ENCODE measurements at places on chromosomes 7 and 10.

DNA sequence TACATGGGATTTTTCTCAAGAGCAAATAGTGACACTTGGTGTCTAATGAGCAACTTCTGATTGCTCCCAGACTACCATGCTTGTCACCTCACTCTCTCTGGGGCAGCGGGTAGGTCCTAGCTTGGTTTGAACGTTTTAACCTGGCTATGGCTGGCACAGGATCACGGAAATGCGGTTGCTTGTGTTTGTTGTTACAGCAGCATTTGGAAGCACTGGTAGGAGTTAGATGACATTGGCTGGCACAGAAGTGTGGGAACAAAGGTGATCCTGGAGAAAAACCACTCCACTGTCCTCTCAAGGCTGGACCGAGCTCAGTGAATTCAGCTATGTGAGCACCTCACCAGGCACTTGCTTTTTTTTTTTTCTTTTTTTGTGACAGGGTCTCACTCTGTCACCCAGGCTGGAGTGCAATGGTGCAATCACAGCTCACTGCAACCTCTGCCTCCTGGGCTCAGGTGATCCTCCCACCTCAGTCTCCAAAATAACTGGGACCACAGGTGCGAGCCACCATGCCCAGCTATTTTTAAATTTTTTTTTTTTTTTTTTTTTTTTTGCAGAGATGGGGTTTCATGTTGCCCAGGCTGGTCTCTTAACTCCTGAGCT lies 3.5 kb upstream of the PFKFB3 start:
- DNase-seq, result no peak

GRCh38 chr10:24561453-24561852 lies 162.2 kb downstream of the ARHGAP21 start:
- DNase-seq, result no peak

DNA sequence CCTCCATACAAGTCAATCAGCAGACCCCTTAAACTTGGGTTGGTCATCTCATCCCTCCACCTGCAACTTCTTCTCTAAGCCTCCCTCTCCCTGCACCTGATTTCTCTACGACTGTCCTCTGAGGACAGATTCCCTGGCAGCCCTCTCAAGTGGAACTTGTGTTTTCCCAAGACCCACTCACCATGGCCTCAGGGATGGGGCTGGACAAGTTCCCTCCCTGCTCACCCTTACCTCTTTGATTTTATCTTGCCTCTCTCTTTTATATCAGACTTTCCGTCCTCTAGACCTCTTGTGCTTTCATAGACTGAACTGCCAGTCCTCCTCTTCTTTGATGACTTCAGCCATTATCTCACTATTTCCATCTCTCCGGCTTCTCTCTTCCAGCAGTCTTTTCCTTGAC lies 46.2 kb upstream of the ARL4A start:
- DNase-seq, result no peak

DNA sequence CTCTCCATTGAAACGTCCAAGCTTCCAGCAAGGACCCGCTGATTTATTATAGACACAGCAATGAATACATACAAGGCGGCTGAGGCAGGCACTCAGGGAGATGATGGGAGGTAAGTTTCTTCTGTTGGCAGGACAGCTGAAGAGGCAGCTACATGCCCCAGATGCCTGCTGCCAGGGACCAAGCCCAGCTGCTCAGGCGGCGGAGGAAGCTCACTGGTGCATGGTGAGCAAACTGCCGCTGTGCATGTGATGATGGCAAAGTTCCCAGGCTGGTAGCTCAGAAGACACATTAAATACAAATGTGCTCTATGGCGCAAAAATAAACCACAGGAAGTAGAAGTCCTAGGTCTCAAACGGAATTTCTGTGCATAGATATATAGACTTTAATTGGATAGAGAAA lies 2.3 kb downstream of the DNTT start:
- no peak for DNase-seq
